Neural crest cell (in vitro differentiated cells): ENCODE measurements at places on chromosomes 6 and 20.

GRCh38 chr6:13383328-13384163 lies 55.2 kb upstream of the TBC1D7 start:
- DNase-seq: no peak

DNA sequence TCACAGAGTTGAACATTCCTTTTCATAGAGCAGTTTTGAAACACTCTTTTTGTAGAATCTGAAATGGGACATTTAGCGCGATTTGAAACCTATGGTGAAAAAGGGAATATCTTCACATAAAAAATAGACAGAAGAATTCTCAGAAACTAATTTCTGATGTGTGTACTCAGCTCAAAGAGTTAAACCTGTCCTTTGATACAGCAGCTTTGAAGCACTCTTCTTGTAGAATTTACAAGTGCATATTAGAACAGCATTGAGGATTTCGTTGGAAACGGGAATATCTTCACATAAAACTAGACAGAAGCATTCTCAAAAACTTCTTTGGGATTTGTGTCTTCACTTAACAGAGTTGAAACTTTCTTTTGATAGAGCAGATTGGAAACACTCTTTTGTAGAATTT lies 650.7 kb upstream of the ZNF337 start:
- DNase-seq: no peak

GRCh38 chr6:24929242-24929641 lies 6.5 kb downstream of the RIPOR2 start:
- no peak for DNase-seq

DNA sequence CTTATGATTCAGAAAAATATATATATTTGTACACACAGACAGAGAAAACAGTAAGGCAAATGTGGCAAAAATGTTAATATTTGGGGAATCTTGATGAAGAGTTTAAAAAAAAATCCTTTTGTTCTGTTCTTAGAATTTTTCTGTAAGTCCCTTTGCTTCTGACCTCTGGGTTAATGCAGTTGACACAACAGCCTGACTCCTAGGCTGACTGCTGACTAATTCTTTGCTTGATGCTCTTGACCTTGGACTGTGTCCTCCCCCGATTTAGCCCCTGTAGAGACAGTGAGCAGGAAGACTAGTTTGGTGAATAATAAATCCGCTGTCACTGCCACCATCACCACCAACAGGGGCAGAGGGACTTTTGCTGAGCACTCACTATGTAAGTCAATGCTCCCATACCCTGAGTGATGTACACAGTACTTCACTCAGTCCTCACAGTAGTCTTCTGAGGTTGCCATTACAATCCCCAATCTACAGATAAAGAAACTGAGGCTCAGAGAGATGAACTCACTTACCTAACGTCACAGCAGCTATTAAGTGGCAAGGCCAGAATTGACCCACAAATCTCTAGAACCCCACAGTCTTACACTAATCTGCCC lies 71.7 kb downstream of the SNX5 start:
- no peak for DNase-seq

DNA sequence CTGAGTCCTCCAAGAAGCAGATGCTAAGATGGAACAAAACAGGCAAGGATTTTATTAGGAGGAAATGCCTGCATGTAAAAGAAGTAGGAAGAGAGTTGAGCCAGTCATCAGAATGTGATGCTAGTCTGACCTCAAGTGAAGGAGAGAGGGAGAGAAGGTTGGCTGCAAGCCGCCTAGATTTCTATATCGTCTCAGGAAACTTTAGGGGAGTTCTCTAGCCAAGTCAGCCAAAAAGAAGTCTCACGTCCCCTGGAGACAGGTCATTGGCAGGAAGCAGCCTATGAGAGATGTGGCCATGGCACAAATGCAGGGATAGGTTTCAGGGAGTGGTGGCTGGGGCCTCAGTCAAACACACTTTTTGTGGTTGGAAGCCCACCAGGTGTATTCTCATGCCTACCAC lies 378.0 kb downstream of the CD109 start:
- no peak for DNase-seq

GRCh38 chr6:43361269-43361668 lies 8.2 kb downstream of the ZNF318 start:
- DNase-seq: no peak

DNA sequence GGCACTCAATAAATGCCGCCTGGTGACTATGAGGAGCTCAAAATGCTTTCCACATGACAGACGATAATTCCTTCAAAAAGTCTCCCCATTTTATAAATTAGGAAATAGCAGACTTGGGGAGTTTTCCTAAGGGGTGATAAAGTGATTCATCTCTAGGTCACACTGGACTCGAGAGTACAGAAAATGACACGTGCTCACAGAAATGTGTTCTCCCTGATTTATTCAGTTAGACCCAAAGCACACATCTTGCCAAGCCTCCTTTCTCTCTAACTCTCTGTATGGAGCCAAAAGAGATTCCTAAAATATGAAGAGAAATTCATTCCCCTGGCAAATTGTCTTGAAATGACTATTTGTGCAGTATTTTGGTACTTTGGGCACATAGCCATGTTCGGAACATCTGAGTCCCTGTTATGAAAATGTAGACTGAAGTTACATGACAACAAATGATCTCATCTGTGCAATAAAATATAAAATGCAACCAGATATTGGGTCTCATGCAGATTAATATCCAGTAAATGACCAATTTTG lies 381.1 kb downstream of the TFAP2B start:
- no peak for DNase-seq

GRCh38 chr6:163708466-163708865 lies 293.9 kb downstream of the QKI start:
- no peak for DNase-seq

DNA sequence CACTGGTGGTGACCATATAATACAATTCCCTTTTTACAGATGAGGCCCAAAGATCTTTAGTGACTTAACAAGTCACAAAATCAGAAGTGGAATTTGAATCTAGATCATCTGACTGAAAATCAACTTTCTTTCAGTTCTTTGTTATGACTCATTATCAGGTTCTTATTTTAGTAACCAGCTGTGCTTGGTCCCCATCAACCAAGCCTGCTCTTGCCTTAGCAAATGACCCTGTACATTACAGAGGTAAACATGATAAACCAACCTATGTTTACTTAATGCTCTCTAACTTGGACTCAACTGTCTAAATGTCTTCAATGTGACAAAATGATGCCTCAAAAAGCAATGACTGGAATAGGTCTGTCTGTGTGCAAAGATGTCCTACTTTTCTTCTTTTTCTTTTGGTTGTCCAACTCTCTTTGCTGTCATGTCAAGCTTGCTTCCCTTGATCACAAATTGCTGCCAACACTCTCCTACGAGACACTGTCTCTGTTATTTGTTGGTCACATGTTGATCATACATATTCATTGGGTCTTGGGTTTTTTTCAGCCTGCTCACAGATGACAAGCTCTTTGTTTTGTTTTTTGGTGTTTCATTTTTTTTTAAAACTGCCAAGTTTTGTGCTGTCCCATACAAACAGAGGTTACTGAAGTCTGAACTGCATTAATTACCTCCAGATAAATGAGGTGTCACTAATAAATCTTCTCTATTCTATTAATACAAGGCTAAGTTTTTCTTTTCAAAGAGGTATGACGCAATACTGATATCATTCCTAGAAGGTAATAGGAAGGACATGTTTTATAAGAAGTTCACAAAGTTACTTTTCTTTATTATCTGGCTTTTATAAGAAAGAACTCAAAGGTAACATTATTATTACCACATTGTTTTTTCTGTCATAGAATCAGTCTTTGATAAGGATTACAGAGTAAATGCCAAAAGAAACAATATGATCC lies 62.2 kb upstream of the PLN start:
- DNase-seq: no peak

GRCh38 chr20:51346686-51347485 lies 195.6 kb downstream of the NFATC2 start:
- no peak for DNase-seq

GRCh38 chr6:36131511-36132245 lies 1.4 kb downstream of the MAPK13 start:
- no peak for DNase-seq

GRCh38 chr20:50464026-50464724 lies 46.0 kb upstream of the PTPN1 start:
- DNase-seq: peak; percentile 50

- no peak for DNase-seq
Measured at GRCh38 chr6:63985223-63985622, 349.6 kb downstream of the PHF3 start.

DNA sequence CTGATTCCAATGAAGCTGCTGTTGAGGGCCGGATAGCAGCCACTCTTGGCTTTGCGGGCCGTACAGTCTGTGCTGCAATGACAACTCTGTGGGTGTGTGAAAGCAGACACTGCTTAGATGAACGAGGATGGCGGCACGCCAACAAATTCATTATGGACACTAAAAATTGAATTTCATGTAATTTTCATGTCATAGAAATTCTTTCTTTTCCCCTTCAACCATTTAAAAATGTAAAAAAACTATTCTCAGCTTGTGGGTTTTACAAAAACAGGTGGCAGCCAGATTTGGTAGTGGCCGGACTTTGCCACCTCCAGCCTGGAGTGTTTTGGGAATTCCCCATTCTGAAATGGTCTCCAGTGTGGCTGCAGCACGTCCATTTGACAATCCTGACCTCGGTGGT lies 26.0 kb downstream of the MAS1 start:
- no peak for DNase-seq

DNA sequence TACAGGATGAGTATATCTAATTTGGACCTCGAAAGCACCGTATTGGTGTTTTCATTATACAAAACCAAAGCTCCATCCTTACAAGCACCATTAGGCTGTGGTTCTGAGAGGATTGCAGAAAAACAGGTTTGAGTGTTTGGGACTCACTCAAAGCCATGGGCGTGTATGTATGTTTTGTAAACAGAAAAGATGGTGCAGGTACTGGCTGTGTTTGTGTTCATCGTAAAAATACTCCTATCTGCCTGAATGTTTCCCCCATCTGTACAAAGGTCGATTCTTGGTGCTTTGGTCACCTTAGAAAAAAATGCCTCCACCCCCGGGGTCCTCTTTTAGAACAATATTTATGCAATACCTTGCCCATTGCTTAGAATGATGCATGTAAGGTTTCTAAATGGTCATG lies 286.6 kb downstream of the TSHZ2 start:
- DNase-seq: no peak

DNA sequence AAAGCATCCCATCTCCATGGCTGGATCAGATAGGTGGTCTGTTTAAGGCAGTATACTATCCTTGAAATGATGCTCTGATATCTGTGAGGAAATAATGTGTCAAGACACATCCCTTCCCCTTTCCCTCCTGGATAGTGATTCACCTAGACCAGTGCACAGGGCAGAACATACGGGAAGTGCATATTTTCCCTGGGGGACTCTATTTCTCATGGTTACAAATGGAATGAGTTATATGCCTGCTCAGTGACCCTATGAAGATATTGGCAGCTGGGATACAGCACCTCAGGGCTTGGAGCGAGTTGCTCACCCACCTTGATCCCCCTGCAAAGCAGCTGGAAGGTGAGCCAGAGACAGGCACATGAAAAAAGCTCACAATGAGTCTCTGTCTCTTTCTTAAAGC lies 67.5 kb upstream of the PRL start:
- DNase-seq: no peak

- DNase-seq: no peak
Measured at GRCh38 chr20:2750491-2751251, 49.8 kb downstream of the CPXM1 start.

GRCh38 chr6:152204591-152204990 lies 397.1 kb downstream of the ESR1 start:
- no peak for DNase-seq

- DNase-seq: no peak
Measured at GRCh38 chr6:105900125-105900937, 185.8 kb upstream of the PRDM1 start.

- DNase-seq: no peak
Measured at GRCh38 chr20:11581271-11581670, 336.4 kb upstream of the BTBD3 start.

DNA sequence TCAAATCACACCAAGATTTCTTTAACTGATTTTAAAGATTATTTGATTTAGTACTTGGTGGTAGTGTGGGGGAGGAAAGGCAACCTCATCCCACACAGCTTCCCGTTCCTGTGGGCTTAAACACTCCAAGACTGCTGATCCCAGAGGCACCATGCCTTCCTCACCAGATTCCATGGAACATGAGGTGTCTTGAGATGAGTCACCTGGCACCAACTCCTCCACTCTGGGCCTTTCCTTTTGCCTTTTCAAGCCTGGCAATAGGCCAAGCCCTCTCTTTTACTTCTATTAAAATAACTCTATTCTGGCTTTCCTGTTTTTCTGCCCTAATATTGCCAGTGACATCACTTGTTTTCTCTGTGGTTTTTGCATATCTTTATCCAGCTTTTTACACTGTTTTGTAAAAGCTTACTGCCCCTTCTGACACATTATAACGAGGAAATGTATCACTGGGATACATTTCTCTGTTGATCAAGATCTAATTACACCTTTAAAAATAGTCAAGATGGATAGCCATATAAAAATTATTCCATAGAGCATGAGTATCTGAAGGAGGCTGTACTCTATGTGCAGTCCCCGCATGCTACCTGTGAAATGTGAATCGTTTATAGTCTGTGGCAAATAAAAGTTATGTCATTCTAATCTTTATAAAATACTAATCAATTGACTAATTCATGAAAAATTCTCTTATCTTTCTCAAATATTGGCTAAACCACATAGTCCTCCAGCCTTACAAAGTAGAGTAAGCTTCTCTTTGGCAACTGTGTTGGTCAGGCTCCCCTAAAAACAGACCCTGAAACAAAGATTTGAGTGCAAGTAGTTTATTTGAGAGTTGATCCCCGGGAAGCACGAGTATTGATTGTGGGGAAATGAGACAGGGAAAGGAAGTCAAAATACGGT lies 257.8 kb upstream of the KCNQ5 start:
- no peak for DNase-seq

DNA sequence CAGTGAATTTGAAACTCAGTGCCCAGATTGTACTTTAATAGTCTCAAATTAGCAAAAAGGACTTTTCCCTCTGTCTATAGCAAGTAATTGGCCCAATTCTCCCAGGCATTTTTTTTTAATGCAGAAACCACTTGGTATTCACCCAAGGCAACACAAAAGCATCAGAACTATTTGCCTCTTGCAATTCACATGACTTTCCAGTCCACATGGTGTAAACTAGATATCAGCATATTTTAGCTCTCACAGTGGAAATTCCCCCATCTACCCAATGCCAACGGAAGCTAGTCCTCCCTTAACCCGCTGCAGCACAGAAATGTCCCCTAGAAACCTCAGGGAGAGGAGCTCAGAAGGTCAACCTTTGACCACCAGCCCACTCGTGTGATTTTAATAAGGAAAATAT lies 103.4 kb upstream of the CDYL start:
- no peak for DNase-seq

GRCh38 chr20:54199283-54199682 lies 8.6 kb upstream of the PFDN4 start:
- DNase-seq: no peak

DNA sequence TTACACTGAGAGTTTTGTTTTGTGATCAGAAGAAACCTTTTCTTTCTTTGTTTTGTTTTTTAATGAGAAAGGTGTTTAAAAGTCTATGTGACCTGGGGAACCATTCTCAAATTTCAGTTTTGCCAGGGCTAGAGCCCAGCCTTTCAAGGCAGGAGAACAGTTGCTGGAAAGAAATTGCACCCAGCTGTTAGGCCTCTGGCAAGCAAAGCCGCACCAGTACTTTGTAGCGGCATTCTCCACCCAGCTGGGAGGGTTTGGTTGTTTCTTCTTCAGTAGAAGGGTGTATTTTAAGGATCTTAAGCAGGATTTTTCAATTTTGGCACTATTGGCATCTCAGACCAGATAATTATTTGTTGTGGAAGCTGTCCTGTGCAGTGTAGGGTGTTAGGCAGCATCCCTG lies 16.6 kb upstream of the MAPK13 start:
- no peak for DNase-seq

- DNase-seq: no peak
Measured at GRCh38 chr6:7707787-7708186, 18.1 kb upstream of the BMP6 start.
